Sciatic nerve (tissue), 2 donors: ENCODE measurements at places on chromosomes 1 and 21.

- peak; percentile 67 for DNase-seq
Observed at GRCh38 chr1:39102537-39103327, 76.6 kb downstream of the NDUFS5 start.

GRCh38 chr1:110860174-110860573 is 12.8 kb upstream of the CD53 start:
- no peak for DNase-seq

- no peak for DNase-seq
Observed at GRCh38 chr1:223201967-223202366, 58.9 kb upstream of the TLR5 start.

DNA sequence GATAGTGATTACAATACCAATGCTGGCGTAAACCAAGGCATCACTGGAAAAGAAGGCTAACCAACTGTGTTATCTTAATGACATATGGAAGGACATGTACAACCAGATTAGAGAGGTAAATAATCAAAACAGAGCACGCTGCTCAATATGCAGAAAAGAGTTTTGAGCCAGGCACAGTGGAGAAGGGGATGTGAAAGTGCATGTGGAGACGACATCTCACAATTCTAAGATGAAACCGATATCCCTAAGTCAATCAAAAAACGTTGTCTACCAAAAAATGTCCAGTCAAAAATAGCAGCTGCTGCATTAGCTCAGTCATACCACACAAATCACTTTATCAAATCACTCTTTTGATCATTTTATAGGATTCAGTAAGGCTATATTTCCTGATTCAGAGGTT is 116.3 kb upstream of the OLIG2 start:
- no peak for DNase-seq

DNA sequence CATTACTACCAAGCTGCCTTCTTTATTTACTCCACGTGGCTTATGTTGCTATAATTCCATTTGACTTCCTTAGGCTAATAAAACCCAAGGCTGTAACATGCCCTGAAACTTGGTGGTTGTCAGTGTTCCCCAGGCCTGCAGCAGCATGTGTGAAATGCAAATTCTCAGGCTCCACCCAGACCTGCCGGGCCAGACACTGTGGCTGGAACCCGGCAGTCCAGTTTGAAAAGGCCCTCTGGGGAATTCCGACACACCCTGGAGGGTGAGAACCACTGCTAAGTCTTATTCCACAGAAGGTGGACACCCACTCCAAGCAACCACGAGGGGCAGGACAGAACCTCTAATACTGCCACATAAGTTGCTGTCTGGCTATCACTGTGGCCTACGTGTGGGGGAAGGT is 41.4 kb downstream of the URB1 start:
- DNase-seq: no peak

- no peak for DNase-seq
Observed at GRCh38 chr1:47993416-47993740, 3.8 kb downstream of the TRABD2B start.

- peak; percentile 64 for DNase-seq
Observed at GRCh38 chr1:155196103-155196892, 11.4 kb downstream of the THBS3 start.
